ENCODE measurements at places on chromosomes 4 and X. TPM values are rescaled to one million over a fixed set of nuclear protein-coding genes. Genes with fewer than 3 reads are reported as not detected.

The CLTRN gene
- 0.58 TPM for total RNA-seq

The ARFIP1 gene
- total RNA-seq = 8.9 TPM

The GIMD1 gene
- total RNA-seq = not detected

The CWH43 gene
- total RNA-seq = not detected

The MAGEC1 gene
- not detected for total RNA-seq

The LRIT3 gene
- 0.16 TPM for total RNA-seq

Data from activated CD8-positive, alpha-beta T cell treated with anti-CD3 and anti-CD28 coated beads for 36 hours (primary cell).